ENCODE measurements at places on chromosomes 12 and 14.

DNA sequence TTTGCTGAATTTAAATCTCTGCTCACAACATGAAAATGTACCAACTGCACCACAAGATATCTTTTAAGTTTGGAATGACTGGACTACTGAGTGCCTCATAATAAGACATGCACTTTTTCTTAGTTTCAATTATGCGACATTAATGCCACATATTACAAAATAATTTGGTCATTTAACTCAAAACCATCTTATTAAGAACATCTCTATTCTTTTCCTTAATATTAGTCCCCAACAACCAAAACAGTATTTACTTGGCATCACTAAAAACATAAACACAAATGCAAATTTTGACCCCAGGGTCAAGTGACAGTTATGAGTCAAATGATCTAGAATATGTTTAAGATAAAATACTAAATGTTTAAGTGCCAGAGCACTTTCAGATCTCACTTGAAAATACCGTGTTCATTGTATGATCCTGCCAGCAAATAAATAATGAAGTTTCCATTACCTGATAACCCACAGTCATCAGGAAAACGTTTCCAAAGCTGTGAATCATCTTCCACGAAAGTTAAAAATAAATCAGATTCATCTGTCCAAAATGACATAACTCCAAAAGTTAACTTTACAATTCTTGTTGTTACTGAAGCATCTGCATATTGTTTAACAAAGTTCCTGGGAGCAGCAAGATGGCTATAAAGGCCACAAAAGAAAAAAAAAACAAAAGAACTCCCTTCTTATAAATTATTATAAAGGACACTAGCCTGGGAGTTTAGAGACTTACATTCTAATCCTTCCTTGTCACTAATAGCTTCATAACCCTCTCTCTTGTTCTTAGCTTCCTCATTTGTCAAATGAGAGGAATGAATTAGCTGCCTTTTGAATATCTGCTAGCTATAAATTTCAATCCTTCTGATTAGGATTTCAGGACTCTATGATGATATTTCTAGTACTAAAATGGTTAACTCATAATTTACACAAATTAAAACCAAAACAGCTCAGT lies 30.5 kb upstream of the AP4S1 start:
- no peak for DNase-seq

DNA sequence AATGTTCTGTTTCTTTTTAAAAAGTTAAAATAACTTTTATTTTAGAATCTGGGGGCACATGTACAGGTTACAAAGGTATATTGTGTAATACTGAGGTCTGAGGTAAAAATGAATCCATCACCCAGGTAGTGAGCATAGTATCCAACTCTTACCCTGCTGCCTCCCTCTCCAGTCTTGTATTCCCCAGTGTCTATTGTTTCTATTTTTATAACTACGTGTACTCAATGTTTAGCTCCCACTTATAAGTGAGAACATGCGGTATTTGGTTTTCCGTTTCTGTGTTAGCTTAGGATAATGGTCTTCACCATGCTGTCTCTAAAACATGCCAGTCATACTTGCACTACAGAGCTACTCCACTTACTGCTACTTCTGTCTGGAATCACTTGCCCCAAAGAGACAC lies 8.4 kb downstream of the FBXO33 start:
- no peak for DNase-seq

- no peak for DNase-seq
These were observed 5.8 kb downstream of the AP5M1 start for GRCh38 chr14:57274551-57274950.

GRCh38 chr12:92561543-92561899 lies 141.3 kb upstream of the PLEKHG7 start:
- DNase-seq: peak; percentile 75

GRCh38 chr12:70722584-70723343 lies 85.5 kb upstream of the PTPRB start:
- DNase-seq: no peak

DNA sequence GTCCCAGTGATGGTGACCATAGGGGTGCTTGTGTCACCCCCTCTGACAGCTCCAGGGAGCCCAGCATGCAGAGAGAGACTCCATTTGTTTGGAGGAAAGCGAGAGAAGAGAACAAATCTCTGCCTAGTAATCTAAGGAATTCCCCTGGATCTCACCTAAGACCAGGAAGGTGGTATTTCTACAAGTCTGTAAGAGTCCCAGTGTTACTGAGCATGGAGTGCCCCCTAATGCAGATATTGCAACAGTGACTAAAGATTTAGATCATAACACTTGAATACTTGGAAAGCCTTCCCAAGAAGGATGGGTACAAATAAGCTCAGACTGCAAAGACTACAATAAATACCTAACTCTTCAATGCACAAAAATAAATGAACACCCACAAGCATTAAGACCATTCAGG lies 360.4 kb upstream of the GARIN6 start:
- DNase-seq: no peak

DNA sequence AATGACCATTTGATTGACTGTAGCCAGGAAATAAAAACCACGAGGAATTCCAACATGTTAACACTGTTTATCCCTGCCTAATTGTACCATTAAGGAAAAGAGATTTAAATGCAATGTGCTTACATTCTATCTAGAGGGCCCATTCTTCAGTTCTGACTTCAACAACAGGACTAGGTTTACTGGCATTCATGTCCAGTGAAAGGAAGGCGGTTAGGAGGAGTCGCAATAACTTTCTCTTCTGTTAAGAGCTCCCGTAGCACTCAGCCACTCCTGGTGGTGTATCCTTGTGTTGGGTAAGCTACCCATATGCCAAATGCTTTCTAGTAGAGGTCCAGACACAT lies 154.7 kb downstream of the STXBP6 start:
- DNase-seq: no peak

- DNase-seq: no peak
These were observed 53.6 kb downstream of the SLC25A21 start for GRCh38 chr14:37118673-37119366.

DNA sequence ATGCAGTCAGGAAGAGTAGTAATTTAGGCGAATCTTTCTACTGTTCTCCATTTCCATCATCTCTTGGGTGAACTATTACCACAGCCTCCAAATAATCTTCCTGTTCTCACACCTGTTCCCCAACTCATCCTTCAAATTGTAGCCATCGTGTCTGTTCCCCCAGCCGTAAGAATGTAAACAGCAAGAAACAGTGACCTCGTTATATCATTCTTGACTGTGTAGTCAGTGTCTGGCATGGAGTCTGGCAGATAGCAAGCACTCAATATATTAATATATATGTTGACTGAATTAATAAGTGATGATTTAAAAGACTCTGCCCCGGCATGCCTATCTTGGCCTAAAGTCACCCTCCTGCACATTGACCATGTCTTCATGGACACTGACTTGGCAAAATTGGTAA lies 20.3 kb downstream of the PDE6H start:
- DNase-seq: no peak

DNA sequence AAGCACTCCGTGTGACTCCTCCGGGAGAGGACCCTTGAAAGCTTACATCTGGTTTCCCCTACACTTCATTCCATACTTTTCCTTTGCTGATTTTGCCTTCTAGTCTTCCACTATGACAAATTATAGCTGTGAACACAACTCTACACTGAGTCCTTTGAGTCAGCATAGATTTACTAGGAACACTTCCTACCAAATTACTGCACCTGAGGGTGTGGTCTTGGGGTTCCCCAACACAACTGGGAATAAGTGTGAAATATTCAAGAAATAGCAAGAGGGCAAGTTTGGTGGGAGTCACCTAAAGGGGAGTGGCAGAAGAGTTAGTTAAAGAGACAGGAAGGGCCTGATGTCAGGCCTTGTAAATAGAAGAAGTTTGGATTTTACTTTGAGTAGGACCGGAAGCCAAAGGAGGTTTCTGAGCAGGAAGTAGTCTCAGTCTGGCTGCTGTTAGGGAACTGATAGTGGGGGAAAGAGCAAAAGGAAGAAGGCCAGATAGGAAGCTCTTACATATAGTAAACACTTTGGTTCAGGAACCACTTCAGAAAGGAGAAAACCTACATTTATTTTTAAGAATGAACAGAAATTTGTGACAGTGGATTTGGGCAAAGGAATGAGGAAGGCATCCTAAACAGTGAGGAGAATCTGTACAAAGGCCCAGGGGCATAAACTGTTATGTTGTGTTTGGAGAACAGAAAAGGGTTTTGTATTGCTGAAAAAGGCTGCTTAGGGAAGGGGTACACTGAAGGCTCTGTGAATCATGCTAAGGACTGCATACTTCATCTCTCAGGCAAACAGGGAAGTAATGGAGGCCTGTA lies 14.2 kb downstream of the SEL1L start:
- DNase-seq: no peak

DNA sequence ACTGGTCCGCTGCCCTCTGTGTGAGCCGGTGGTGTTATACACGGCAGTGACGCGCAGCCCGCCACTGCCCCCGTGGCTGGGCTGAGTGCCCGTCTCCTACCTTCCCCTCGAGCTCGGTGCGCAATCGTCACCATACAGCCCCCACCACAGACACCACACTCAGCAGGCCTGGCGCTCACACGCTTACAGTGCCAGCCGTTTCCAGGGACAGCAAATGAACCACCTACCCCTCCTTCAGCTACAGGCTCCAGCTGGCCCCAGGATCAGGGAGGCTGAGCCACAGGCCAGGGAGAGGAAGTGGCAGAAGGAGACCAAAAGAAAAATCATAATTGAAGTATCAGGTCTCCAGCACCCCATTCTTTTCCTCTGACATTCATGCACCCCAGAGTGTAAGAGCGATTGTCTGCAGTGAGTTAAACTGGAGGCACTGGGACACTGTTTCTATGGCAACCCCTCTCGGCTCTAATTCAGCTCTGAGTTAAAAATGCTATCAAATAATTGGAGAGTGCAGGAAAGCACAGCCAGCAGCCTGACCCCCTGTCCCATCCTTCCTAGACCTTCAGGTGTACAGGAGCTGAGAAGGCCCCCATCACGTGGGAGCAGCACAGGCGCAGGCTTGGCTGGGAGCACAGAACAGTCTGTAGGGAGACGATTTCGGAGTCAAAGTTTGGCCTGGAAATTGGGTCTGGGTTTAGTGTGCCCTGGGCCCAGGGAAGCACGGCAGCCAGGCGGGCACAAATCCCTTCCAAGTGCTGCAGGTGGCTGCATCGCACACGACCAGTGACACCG lies 18.0 kb downstream of the LRTM2 start:
- no peak for DNase-seq

GRCh38 chr12:40622246-40622838 lies 69.9 kb upstream of the CNTN1 start:
- DNase-seq: peak; percentile 62

GRCh38 chr12:40216516-40217288 lies 8.1 kb upstream of the LRRK2 start:
- DNase-seq: no peak

DNA sequence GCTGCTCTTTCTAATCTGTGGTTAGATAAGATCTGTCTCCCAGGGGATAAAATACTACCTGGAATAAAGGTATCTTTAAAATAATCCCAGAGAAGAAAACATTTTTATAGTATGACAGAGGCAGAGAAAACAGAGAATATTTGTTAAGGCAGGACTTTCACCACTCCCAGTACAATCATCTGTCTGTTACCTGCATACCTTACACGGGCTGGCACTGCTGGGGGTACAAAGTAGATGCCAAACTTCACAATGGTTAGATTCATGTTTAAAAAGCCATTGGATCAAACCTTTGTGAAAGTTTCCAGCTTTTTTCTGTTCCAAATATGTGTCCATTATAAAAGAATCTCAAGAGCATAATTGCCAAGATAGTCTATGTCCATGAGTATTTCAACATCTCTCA lies 273.6 kb upstream of the BTG1 start:
- no peak for DNase-seq

DNA sequence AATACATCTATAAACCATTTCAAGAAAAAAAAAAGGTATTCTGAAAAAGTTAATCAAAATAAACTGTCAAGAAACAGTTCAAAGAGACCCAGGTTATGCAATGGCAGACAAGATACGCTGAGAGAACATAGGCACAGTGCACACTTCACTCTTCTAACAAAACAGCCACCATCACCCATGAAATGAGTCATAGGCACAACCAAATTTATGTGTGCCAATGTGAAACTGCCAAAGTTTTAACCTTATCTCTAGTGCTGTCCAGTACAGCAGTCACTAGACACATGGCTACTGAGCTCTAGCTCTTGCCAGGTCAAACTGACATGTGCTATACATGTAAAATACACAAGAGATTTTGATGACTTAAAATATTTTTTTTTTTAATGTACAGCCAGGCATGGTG lies 1.4 kb downstream of the CEP128 start:
- no peak for DNase-seq
